ENCODE measurements at places on chromosomes 5 and 9. TPM values are rescaled to one million over a fixed set of nuclear protein-coding genes. Genes with fewer than 3 reads are reported as not detected.

The DNM1 gene
- total RNA-seq, result 4.4 TPM

The CACNA1B gene
- total RNA-seq, result 0.08 TPM

The FASTKD3 gene
- total RNA-seq, result 9.5 TPM

The DDX4 gene
- not detected for total RNA-seq

The FOXD4L3 gene
- not detected for total RNA-seq
